ENCODE measurements at places on chromosomes 2 and 18.

GRCh38 chr2:198054299-198054698 lies 249.9 kb downstream of the PLCL1 start:
- DNase-seq, result no peak

DNA sequence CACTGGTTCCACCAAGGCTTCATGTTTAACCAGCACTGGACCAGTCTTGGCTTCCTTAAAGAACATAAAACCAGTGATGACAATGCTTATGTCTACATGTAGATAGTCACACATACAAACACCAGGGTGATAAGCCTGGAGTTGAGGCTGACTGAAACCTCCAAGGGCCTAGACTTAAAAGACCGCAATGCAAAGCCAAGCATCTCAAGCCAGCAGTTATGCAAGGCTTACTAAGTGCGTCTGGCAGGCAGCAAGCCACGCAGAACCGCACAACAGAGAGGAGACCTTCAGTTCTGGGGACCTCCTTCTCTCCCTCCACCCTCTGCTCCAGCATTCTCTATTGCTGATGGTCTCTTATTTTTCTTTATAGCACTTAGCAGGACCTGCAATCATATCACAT lies 63.2 kb upstream of the ACAA2 start:
- no peak for DNase-seq

DNA sequence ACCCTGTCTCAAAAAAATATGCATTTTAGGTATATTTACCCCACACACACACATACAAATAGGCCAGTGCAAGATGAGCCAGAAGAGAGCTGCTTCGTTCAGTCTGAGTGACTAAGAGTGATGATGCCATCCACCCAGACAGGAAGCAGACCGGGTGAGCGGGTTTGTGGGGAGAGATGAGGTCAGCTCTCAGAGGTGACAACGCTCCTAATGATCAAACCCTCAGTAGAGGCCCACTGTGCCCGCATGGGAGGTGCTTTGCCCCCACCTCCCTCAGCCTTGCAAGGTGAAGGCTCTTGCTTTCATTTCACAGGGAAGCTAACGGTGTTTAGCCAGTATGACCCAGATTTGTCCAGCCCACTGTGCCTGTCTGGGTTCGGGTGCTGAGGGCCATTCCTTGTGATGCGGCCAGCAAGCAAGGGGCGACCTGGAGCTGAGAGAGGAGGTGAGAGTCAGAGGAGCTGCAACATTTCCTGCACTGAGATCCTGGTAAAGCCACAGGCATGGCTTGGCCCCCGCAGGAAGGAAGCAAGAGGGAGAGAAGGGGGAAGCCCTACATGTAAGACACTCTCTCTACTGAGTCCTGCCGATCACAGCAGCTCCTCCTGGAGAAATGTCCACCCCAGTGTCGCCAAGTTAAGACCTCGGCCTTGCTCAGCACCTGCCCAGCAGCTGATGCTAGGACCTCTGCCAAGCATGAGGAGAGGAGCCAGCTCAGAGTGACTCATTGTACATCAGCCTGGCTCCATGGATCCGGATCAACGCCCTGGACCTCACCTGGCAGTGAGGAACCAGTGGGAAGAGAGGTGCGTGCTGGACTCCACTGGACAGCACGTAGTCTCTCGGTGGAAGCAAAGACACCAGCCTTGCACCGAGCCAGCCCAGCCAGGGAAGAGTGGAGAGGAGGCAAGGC lies 37.0 kb downstream of the NIFK start:
- DNase-seq, result peak; percentile 59

DNA sequence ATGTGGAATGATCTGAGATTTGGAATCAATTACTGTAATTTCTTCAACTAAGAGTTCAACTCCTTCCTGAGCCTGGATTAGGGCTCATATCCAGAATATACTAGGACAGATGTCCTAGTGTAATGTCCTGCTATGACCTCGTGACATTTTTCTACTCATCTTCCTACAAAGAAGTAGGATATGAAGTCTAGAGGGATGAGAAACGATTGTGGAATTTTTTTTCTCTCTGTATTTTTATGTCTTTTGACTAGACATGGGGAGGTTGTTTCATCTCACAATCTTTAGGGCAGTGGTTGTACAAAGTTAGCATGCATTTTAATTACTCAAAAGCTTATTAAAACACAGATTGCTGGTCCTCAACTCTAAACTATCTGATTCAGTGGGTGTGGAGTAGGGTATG lies 203.0 kb downstream of the PARD3B start:
- no peak for DNase-seq

DNA sequence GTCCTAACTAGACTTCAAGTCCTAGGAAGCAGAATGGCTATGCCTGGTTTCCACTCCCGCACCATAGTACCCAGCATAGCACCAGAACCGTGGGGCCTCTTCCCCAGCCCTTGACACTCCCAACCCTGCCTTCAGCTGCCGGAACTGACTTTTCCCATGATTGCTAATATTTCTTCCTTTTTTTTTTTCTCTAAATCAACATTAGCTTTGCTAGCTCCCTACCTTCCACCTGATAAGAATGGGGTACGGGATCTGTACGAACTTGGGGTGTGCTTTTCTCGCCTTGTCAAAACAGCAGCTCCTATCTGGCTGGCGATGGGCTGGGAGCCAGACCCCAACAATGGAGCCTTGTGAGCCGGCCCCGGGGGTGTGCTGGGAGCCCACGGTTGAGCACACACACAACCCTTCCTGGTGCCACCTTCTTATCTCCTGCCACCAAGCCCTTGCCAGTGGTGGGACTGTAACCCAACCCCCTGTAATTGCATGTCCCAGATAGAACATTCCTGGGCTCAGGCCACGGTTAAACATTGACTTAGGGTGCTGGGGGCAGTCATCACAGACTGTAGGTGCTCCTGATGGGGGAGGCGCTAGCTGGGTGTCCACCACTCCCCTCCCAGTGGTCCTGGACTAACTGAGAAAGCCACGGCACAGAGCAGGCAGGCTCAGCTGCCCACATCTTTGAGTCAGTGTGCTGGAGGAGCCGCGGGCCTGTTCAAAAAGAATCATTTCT lies 213.0 kb upstream of the HAAO start:
- DNase-seq, result no peak

- DNase-seq, result no peak
Observed at GRCh38 chr2:17599617-17600016, 59.1 kb downstream of the VSNL1 start.

DNA sequence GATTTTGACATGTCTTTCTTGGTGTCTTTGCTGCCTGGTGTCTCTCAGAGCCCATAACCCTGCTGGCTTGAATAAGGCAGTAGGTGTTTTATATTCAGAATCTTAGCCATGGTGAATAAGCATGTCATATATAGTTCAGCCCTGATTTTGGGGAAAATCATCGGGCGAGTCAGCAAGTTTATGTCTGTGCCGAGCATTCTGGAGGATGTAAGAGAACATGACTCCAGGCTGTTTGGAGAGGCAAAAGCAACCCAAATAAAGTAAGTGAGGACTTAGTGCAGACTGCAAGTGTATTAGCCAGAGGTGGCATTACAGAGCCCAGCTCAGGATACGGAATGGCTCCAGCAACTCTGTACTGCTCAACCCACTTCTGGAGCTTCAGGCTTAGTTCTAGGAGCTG lies 50.3 kb downstream of the TCF7L1 start:
- no peak for DNase-seq

GRCh38 chr2:85682378-85682777 lies 11.8 kb upstream of the GNLY start:
- DNase-seq, result no peak

Data from activated T-helper 1 cell treated with anti-CD3 and anti-CD28 coated beads, Interleukin-2, amount 50 U/mL, for 16 hours (primary cell).